ENCODE measurements at places on chromosomes 13 and 19. TPM values are rescaled to one million over a fixed set of nuclear protein-coding genes. Genes with fewer than 3 reads are reported as not detected.

DNA sequence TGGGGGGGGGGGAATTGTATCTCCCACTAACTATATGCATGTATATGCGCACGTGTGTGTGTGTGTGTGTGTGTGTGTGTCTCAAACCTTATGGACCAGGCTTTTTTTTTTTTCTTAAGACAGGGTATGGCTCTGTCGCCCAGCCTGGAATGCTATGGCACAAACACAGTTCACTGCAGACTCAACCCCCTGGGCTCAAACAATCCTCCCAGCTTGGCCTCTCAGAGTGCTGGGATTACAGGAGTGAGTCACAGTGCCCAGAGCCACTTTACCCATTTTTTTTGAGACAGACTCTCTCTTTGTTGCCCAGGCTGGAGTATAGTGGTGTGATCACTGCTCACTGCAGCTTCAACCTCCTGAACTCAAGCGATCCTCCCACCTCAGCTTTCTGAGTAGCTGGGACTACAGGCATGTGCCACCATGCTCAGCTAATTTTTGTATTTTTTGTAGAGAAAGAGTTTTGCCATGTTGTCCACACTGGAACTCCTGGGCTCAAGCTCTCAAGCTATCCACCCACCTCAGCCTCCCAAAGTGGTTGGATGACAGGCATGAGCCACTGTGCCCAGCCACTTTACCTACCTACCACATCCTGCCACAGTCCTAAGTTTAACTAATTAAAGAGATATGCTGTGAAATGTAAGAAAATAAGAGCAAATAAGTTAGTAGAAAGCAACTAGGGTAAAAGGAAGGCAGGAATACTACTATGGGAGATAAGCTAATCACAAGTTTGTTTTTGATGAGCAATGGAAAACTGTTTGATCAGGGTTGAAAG is 2.4 kb downstream of the ZMYM5 start:
- no peak for DNase-seq

DNA sequence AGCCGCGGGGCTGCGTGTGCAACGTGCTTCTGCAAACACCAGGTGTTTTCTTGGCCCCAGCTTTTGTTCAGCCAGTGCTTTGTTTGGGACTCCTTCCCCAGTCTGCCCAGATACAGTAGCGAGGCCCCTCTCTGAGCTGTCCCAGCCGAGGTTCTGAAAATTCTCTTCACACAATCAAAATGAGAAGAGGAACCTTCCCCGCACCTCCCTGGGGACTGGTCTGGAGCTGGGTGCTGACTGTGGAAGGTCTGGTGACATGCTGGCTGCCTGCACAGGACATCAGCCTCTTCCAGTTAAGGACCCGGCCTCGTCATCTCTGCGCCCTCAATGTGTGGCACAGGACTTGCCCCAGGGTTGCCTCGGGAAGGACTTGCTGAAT is 4.2 kb downstream of the ATP4A start:
- no peak for DNase-seq

- no peak for DNase-seq
These were observed 32.6 kb downstream of the RAB20 start for GRCh38 chr13:110528911-110529310.

- no peak for DNase-seq
These were observed 25.0 kb upstream of the TINCR start for GRCh38 chr19:5592531-5593342.

GPC5 gene
- polyA plus RNA-seq: 0.59 TPM

All from CD4-positive, CD25-positive, alpha-beta regulatory T cell (primary cell).